ENCODE measurements at places on chromosomes 6 and 20.

DNA sequence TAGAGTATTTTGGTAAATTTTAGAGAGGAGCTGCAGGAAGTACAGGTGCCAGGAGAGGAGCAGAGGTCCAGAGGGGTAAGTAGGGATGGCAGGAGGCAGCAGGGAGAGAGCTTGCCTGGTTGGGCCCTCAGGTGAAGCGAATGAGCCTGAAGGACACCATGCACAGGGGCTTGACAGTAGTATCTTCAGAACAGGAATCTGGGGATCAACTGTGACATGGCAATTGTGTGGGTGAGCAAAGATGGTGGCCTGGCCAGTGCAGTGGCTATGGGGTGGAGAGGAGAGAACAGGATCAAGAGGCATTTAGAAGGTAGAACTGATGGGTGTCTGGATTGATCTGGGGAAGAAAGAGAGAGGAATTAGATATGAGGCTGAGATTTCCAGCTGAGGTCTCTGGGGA, 68.7 kb upstream of the RNF24 start:
- no peak for DNase-seq

DNA sequence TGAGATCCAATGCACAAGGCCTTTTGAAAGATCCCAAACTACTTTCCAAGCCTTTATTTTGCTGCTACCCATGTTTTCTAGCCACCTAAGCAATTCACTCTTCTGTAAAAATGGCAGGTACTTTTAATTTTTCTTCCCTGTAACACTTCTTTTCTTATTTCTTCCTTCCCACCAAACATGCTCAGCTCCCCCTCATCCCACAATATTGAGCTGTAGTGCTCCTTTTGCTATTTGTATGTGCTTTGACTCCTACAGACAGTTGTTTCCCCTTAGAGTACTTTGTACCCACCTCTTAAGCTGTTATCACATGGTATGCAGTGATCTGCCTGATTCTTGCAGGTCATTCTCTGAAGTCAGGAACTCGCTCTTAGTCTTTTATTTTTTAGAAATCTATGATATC, 49.3 kb downstream of the QKI start:
- no peak for DNase-seq

- no peak for DNase-seq
Observed at GRCh38 chr6:169155481-169155880, 98.2 kb downstream of the THBS2 start.

- DNase-seq, result no peak
Observed at GRCh38 chr6:39543950-39544349, 181.3 kb downstream of the KIF6 start.

DNA sequence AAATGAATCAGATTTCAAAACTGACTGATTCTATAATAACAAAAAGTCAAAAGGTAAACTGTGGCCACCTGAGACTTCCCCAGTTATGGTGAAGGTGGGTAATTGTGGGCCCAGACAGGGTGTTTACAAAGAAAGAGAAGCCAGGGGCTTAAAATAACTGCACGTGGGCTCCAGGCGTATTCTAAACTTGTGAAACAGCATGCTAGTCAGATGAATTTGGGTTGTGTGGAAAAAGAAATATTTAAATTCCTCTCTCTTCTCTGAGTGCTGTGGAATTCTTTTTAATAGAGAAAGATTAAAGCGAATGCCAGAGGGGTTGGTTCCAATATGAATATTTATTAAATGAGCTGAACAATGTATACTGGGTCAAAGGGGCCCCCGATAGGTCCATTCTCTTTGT, 166.3 kb upstream of the AFDN start:
- no peak for DNase-seq

- DNase-seq, result no peak
Observed at GRCh38 chr6:108437821-108438220, 122.9 kb upstream of the FOXO3 start.

GRCh38 chr6:135281964-135282363, 100.9 kb downstream of the MYB start:
- no peak for DNase-seq

GRCh38 chr6:158002249-158002950, 20.7 kb downstream of the SYNJ2 start:
- no peak for DNase-seq

- no peak for DNase-seq
Observed at GRCh38 chr20:57914205-57914604, 204.4 kb upstream of the PMEPA1 start.

DNA sequence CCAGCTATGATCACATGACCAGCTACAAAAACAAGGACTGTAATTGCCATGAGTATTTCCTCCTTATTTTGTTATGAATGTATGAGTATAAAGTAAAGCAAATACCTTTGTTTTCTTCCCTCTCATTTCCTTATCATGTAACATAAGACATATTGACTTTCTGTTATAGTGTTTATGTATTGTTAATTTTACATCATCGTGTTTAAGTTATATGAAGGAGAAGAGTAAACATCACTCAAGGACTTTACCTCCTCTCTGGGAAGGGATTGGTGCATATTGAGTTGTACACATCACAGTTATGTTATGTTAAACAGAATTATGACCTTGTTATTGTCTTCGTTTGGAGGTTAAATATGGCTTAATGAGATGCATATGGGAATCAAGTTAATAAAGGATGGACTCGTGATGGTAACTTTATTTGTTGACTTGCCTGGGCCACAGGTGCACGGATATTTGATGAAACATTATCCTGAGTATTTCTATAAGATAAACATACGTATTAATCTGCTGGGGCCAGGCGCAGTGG, 57.3 kb upstream of the CNKSR3 start:
- no peak for DNase-seq

DNA sequence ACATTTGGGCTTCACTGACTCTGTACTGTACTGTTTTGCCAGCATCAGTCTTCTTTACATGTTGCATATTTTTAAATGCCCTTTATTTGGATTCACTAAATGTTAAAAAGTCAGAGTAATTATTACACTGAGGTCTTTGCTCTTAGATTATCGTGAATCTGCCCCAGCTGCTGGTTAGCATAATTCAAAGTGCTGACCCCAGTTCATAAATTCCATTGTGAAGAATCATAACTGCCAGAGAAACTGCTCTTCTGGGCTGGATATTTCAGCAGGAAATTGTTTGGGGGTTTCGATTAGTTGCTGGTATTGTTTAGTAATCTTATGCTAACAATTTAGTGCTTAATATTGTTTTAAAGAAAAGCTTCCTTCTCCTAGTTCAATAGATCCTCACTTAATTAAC, 682.1 kb upstream of the MAP3K7 start:
- DNase-seq, result no peak

DNA sequence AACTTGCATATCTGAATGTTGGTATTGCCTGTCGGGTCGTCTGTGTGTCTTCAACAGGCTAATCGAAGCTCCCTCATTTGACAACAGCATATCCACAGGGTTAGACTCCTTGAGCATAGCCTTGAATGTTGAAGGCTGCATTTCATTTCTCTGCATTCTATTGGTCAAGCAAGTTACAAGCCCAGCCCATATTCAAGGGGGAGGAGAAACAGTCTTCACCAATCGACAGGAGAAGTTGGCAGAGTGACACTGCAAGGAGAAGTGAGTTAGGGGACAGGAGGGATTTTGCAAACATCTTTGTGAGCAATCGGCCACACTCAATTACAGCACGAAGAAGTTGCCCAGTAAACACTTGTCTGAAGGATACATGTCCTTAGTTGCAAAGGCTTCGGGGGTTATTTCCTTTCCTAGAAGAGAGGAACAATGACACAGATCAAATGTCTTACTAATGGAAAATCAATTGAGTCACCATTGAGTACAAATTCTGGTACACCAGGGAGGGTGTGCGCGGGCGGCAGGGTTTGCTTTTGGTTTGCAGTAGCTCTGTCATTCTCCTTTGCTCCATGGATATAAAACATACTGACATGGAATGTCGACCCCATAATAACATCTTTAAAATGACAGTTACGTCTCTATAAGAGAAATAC, 60.6 kb upstream of the NT5E start:
- no peak for DNase-seq

DNA sequence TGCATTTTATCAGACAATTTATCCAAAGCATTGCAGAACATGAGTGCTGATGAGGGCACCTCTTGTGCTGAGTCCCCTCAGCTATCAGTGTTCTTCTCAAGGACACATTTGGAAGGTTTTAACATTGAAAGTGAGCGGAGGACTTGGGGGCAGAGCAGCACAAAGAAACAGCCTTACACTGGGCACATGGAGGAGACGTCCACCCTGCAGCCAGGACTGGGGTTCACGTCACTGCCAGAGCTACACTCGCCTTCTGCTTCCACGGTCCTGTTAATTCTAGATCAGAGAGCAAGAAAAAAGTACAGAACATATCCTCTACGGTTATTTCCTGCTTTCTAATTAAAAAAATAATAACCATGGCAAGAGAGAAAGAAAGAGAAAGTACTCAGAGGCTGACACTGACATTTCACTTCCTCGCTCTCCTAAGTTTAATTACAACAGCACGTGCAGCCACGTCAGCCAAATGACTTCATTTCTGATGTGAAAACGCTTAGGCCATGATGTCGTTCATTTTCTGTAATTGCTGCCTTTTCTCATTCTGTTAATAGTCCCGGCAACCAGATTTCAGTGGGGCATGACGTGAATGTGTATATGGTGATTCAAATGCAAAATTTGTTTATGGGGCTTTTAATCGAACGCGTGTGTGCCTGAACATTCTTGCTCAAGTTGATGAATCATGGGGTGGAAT, 5.1 kb downstream of the PRND start:
- DNase-seq, result no peak

- no peak for DNase-seq
Observed at GRCh38 chr20:38112930-38113294, 52.2 kb downstream of the TGM2 start.

DNA sequence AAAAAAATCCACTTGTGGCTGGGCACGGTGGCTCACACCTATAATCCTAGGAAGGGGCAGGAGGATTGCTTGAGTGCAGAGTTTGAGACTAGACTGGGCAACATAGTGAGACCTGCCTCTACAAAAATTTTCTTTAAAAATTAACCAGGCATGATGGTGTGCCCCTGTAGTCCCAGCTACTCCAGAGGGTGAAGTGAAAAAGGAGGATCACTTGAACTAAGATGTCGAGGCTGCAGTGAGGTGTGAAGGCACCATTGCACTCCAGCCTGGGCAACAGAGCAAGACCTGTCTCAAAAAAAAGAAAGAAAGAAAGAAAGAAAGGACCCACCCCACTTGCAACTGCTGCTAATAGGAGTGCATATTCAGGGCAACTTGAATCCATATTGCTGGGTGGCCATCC, 13.7 kb upstream of the SNX3 start:
- DNase-seq, result no peak

DNA sequence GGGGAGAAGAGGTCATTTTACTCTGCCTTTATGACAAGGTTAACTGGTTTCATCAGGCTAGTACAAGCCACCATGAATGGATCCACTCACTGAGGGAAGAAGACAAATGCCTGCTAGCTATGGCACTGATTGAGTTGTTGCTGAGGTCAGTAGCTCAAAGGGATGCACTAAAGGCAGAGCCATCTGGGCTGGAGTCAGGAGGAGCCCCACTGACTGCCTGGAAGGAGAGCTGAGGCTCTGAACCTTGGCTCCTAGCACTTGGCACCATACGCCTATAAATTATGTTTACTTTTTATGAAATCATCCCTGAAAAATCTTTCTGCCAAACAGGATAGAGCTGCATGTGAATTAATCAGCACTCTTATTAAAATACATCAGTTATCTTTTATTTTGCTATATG, 104.6 kb downstream of the DTD1 start:
- no peak for DNase-seq

GRCh38 chr6:45421709-45422502, 44.2 kb upstream of the SUPT3H start:
- DNase-seq, result peak; percentile 91

- no peak for DNase-seq
Observed at GRCh38 chr20:15842872-15843271, 730.4 kb downstream of the KIF16B start.

DNA sequence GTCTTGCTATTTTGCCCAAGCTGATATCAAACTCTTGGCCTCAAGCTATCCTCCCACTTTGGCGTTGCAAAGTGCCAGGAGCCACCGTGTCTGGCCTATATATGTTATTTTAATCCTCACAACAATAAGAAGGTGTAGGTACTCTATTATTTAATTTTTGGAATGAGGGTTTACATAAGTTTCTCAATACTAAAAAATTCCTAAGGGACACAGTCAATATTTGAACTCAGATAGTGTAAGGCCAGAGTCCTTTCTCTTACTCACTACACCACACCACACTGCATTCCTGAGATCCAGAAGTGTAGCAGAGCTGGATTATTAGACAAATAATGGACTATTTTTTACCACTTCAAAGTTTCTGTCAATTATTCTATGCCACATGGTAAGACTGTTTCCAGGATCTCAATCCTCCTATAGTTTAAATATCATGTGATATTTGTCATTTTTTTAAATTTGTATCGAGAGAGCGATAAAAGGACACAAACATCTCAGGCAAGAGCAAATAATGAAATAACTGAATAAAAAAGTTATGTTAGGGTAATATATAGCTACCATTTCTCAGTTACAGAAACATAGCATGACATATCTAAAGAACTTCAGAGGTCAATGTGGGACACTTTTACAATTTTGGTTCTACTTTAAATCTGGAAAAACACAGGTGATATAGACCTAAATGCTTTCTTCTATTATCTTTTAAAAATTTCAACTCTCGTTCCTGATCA, 162.2 kb upstream of the THEMIS start:
- DNase-seq, result no peak

DNA sequence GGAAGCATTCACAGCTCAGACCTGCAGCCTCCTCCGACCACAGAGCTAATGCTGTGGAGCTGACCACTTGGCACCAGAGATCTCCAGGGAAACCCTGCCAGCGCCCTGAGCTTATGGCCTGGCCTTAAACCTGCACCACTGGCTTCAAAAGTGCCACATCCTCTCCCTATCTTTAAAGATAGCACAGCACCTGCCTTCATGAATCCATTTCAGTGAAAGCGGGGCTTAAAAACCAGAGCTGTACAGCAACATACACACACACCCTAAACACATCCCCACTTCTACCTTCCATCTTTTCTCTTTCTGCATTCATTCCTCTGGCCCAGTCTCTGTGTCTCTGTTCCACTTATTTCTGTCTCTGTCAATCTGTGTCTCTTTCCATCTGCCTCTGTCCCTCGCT, 59.8 kb upstream of the CCDC167 start:
- no peak for DNase-seq

GRCh38 chr6:2982426-2983117, 11.2 kb upstream of the SERPINB6 start:
- DNase-seq, result no peak

DNA sequence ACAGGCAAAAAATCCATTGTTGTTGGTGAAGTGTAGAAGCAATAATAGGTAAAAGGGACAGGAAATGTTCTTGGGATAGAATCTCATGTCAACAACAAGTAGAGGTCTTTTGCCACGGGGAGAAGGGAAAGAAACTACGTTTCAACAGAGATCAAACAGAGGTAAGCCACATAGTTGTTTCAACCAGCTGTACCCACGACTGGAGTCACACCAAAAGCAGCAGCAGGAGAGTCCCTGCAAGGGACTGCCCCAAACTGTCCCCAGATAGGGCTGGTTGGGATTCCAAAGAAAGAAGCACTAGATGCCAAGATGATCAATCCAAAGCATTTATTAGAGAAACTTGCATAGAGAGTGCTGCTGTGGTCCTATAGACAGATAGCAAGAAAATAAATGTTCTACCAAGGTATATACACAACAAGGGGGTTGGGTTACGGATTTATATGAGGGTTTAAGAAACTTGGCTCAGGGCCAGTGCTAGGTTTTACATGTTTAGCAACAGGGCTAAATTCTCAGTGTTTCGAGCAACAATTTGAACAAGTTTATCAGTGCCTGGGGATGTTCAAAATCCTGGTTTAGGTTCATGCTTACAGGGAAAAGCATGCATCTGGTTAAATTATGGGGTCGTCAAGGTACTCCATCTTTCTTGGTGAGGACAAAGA, 466.5 kb downstream of the MMUT start:
- no peak for DNase-seq
